ENCODE measurements at places on chromosomes 13 and 19. TPM values are rescaled to one million over a fixed set of nuclear protein-coding genes. Genes with fewer than 3 reads are reported as not detected.

Gene GJB6
- total RNA-seq = not detected

Gene C13orf42
- total RNA-seq = not detected

- H3K4me3 ChIP-seq = no peak overlapping the region
- DNase-seq = no peak
- no peak overlapping the region for H3K27ac ChIP-seq
- H3K27me3 ChIP-seq = no peaks in the 10 kb centered on the region
These were observed 60.9 kb downstream of the FRY start for GRCh38 chr13:32092496-32092895.

DNA sequence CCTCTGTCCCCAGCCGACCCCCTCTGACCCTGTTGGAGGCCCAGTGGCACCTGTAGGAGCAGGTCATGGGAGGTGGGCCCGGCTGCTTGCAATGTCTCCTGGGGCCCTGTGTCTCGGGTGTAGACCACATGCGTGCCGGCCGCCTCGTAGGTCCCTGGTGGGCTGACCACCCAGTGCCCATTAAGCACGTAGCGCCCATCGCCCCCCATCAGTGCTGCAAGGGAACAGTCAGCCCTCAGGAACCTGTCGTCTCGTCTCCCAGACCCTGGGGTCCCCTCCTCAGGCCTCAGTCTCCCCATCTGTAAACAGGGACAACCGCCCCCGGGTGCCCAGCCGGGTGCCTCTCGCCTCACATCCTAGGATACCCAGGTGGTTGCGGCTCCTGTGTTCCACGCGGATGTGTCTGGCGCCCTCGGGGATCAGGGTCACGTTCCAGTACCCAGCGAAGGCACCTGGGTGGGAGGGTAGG is 5.6 kb downstream of the ADAMTSL5 start:
- H3K4me1 ChIP-seq = peaks cover 28% of the 10 kb centered on the region
- no peak for DNase-seq
- no peaks in the 10 kb centered on the region for H3K36me3 ChIP-seq
- peaks cover 6% of the 10 kb centered on the region for H3K27me3 ChIP-seq
- no peak overlapping the region for H3K27ac ChIP-seq

DNA sequence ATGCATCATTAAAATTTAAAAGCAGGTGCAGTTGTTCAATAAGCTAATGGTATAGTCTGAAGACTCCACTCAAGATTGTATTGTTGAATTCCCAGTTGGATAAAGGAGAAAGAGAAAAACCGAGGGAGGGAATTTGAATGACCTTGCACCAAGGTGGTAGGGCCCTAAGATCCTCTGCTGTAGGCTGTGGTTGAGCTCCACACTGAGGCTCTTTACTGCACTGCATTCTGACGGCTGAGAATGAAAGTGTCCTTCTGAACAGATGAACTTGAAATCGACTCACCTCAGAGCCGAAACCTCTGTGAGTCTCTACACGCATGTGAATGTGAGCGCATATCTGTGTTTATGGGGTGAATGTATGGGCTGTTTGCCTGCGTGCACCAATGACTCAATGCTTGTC is 388.9 kb upstream of the DACH1 start:
- no peak overlapping the region for H3K4me3 ChIP-seq
- no peak overlapping the region for H3K27ac ChIP-seq
- H3K36me3 ChIP-seq = no peaks in the 10 kb centered on the region
- H3K27me3 ChIP-seq = no peaks in the 10 kb centered on the region
- no peaks in the 10 kb centered on the region for H3K4me1 ChIP-seq

Data from body of pancreas (tissue), 4 donors.